ENCODE measurements at places on chromosomes 2 and 18.

GRCh38 chr2:24613154-24613814 is 122.2 kb downstream of the NCOA1 start:
- DNase-seq, result no peak

- no peak for DNase-seq
Observed at GRCh38 chr18:75823471-75823870, 396.0 kb upstream of the SMIM21 start.

DNA sequence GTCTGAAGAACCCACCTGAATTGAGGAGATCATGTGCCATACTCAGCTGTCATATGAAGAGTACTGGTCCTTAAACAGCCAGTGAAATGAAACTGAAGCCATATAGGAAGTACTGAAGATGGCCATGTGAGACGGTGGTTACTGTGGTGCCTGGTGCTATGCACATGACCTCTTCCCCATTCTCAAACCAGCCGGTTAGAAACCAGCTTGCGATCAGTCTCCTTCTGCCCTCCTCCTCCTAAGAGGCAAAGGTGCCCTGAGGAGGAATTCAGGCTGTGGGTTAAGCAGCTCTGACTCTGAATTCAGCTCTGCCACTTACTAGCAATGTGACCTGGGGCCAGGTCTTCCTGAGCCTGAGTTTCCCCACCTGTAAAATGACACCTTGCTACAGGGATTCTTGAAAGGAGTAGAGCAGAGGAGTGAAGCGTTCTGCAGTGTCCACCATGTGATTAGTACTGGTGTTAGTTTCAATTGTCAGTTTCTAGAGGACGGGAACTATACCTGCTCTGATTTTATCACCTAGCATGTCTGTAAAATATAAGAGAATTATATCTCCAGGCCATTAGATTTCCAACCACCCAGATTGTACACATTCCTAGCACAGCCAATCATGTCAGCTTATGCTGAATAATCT is 5.1 kb downstream of the FECH start:
- no peak for DNase-seq

DNA sequence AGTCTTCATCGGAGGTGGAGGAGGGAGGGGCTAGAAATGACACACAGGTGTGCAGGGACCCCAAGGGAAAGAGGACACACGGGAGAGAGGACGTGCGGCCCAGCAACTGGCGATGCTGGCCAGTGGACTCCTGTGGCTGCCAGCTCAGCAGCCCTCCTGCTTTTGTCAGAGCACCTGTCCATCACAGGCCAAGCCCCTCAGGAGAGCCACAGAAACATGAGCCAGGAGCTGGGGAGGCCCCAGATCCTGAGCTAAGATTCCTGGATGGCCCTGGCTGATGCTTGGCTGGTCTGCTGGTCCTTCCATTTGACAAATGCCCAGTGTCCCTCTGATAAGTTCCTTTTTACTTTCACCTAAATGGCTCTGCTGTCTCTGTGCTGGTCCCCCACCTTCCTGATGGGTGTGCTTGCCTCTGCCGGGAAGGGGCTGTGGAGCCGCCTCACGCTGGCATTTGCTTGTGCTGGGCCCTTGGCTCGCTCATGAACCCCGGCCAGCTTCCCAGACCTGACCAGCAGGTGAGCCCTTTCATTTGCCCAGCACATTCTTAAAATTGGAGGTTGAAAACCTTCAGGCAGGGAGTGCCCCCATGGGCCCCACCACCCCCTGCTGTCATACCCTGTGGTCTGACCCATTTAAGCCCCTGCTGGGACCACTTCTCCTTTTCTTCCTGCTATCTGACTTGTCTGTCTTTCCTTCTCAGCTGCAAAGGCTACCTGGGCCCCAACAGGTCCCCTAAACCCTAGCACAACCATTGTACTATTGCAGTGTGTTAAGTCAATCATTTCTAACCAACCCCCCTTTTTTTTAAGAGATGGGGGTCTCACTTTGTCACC is 37.3 kb downstream of the CYP27C1 start:
- no peak for DNase-seq

GRCh38 chr2:41966920-41967319 is 80.9 kb upstream of the PKDCC start:
- peak; percentile 23 for DNase-seq

DNA sequence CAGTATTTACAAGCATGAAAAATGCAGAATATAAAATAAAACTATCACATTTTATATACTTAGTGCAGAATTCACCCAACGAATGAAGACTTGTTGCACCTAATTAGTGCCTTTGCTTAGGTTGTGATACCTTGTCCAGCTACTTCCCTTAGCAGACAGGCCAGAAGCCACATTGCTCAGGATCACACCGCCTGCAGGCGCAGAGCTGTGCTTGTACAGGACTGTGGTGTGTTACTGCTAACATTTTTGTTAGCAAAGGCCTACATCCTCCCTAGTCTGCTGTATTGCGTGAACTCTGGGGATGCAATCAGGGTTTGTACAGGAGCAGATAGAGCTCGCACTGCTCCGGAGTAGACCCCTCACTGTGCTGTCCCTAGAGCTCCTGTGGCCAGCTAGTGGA is 336.9 kb downstream of the CBLN2 start:
- DNase-seq, result no peak

DNA sequence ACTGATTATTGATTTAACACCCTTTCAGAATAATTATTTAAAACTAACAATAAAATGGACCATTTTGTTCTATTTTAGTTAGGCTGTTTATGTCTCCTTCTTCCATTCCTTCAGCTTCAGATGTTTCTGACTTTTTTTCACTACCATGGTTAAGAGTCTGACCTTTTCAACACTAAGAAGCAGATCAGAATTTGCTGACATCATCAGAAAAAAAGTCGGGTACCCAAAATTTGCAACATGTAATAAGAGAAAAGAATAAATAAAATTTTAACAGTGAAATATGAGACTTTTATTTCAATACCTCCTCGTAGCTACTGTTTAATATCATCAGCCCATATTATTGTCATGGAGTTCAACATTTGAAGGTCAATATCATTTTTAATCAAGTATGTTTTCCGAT is 1158.3 kb downstream of the RPIA start:
- DNase-seq, result no peak

DNA sequence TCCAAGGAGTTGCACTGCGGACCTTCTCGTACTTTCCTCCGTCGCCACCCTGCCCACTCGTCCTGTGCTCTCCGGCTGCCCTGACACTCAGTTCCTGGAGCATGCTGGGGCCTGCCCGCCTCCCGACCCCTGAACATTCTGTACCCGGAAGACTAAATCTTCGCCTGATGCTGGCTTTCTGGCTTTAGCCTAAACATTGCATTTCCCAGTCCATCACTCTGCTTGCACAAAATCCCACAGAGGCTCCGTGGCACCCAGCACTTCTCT is 550 bp upstream of the SFXN5 start:
- no peak for DNase-seq

GRCh38 chr18:55605733-55606338 is 17.8 kb upstream of the TCF4 start:
- no peak for DNase-seq

- no peak for DNase-seq
Observed at GRCh38 chr2:43058726-43059110, 167.7 kb downstream of the ZFP36L2 start.

- DNase-seq, result no peak
Observed at GRCh38 chr18:72375618-72376017, 168.5 kb downstream of the CBLN2 start.

DNA sequence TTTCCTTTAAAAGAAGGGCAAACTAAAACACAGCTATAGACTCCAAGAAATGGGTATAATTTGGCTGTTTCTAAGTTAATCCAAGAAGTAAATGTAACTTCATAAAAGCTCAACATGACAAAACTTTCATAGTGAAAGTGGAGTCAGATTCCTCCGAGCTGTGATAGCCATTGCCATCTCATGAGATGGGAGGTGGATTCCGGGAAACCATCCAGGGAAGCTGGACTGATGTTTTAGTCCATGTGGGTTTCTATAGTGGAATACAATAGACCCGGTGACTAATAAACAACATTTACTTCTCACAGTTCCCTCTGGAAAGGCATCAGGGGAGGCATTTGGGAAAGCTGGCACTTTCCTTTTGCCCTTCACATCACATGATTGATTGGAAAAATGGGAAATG is 10.0 kb upstream of the LAPTM4A start:
- no peak for DNase-seq

DNA sequence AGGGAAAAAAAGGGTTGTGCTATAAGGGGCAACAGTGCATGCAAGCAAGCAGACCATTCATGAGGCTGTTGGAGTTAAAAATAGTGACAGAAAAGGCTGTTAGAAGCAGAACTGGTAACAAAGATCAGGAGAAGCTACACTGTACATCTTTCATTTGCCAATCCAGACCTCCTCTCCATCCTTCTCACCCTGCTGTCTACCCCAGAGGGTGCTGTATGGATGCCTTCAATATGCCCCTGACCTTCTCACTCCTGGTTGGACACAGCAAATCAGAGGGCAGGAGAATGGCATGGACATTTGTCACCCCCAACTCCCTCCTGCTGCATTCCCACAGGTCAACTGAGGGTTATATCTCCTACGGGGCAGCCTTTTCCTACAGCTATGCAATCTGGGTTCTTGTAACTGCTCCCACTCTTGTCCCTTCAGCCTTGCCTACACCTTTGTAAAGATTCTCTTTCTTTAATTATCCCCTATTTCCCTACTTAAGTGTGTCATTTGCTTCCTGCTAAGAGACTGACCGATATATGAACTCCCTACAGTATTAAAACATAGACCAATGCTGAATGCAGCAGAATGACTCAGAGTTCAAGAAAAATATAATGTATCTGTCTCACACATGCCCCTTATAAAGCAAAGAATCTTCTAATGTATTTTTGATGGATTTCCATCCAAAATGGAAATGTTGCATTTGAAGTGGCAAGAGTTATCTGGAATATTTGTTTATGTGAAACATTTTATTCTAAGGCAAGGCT is 169.2 kb upstream of the NCKAP5 start:
- DNase-seq, result no peak

DNA sequence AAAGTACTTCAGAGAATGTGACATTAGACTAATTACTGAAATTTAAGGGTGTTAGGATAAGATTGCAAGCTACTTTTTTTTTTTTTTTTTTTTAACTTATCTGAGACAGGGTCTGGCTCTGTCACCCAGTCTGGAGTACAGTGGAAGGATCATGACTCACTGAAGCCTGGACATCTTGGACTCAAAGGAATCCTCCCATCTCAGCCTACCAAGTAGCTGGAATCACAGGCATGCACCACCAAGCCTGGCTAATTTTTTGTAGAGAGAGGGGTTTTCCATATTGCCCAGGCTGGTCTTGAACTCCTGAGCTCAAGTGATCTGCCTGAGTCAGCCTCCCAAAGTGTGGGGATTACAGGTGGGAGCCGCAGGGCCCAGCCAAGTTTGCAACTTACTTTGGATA is 1246.0 kb upstream of the ZEB2 start:
- no peak for DNase-seq

- DNase-seq, result no peak
Observed at GRCh38 chr2:203461746-203462145, 73.4 kb downstream of the RAPH1 start.

- no peak for DNase-seq
Observed at GRCh38 chr18:67520351-67520921, 3.9 kb upstream of the DSEL start.

DNA sequence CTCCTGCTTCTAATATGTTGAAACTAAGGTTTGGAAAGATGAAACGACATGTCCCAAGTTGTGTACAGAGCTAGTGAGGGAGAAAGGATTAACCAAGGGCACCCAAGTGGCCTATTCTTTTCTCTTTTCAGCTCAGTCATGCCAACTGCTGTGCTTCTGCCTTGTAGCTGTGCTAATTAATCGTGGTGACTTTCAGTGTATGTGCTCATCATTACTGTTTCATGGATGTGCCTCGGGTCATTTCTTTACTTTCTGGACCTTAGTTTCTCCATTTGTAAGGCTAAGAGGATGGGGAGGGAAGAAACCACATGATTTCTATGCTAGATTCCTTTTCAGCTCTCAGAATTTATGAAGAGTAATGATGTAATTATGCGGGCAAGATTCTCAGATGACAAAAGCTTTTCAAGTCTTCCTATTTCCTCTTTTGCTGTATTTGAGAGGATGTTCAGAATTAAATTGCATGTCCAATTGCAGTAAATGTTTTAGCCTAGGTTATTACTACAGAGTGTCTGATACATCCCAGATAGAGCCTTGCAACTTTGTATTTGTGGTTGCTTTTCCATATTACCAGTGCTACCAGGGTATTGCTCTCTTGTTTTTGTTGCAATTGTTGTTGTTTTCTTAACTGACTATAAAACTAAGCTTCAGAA is 621.2 kb downstream of the CNTNAP5 start:
- DNase-seq, result no peak

- no peak for DNase-seq
Observed at GRCh38 chr2:163455815-163456214, 280.0 kb downstream of the FIGN start.

GRCh38 chr2:31770741-31771140 is 190.0 kb upstream of the SRD5A2 start:
- DNase-seq, result no peak

DNA sequence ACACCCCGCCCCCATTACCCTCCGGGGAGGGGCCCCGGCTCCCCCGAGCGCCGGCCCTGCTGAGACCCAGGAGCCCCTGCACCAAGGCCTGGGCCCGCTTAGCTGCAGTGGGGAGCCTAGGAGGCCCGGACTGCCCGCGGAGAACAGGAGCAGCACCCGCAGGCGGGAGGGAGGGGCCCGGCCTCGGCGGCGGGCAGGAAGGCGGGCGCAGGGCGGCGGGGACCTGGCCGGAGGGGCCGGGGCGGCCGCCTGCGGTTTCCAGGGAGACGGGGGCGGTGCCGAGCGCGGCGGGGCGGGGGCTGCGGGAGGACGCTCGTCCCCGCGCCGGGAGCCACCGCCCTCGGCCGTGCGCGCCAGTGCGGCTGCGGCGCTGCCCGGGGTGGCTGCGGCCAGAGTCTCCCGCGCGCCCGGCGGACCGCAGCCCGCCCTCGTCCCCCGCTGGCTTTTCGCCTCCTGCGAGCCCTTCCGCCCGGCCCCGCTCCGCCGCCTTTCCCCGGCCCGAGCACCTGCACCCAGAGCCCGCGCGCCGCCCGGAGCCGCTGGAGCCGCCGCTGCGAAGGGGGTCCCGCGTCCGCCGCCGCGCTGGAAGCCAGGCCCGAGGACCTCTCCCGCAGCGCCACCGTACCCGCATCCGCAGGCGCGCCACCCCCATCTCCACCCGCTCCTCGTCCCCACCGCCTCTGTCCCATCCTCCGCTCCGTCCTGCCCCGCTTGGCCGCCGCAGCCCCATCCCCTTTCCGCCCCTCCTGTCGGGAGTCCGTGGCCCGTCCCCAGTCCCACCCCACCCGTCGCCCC is 17.2 kb downstream of the GPC1 start:
- peak; percentile 70 for DNase-seq

DNA sequence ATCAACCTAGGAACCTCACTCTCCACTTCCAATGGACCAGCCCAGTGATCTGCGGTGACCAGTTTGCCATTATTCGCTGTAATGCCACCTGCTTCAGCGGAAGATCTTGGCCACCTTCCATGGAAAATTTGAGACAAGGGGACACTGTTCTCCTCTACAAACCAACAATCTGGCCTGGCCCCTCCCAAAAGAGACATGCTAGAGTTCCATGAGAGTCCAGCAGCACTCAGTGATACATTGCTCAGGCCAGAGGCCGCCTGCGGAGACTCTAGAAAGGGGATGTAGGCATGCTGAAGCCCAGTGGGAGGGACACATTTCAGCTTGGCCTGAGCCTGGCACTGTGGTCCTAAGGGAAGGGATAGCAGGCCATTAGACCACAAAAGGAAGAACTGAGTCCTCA is 58.3 kb downstream of the COL6A3 start:
- DNase-seq, result no peak

Measured in heart left ventricle (tissue), 16 donors.